ENCODE measurements at places on chromosomes 6 and 20.

DNA sequence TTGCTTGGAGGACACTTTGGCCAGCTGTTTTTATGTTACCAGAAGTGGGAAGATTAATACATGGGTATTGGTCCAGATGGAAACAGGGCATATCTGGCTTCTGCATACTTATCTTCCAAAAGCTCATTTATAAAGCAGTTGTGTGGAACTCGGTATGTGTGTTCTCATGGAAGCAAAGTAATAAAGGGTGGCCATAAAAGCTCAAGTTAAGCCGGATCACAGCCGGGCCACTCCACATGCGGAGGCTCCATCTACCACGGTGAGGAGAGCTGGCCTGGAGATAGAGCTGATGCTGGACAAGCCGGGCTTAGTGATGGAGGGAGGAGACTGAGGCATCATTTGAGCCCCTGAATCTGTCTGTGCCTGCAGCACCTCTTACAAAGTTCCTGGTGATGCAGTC is 38.6 kb upstream of the KIF16B start:
- DNase-seq: no peak

DNA sequence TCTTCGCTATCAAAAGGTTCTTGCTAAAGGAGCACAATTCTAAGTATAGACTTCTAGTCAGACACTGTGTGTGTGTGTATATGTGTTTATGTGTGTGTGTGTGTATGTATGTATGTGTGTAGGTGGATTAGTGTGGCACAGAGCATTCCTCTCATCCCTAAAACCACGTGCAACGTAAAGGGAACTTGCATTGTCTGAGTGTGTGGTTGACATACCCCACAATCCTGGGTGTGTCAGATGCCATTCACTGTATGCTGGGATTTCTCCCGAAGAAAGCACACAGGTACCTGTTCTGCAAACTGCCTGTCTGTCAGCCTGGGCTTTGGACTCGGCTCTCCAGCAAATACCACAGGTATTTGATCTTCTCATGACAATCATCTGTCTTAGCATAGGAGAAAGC is 42.3 kb upstream of the TBC1D7 start:
- no peak for DNase-seq

DNA sequence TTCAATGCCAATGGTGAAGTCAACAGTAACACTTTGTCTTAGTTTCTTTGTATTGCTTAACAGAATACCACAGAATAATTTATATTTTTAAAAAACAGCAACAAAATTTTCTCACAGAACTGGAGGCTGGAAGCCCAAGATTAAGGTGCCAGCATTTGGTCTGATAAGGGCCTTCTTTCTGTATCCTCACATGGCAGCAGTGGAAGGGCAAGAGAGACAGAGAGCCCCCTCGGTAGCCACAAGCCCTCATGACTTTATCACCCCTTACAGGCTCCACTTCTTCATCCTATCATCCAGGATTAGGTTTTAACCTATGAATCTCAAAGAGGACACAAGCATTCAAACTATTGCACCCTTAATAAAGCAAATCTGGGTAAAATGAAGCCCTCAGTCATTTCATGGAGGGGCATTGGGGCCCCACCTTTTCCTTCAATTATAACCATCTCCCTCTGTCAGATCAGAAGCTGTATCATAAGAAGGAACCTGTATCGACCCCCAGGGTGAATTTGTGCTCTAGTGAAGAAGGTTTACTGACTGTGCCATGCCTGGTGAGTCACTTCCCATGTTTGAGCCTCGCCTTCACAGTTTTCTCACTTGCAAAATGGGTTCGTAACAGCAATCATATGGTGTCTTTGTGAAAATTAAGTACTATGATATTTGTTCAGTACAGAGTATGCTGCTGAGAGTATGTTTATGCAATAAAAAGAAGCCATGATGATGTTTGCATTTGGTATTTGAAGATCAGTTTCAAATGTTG is 178.2 kb downstream of the LRFN2 start:
- DNase-seq: no peak

GRCh38 chr20:34122274-34122980 is 10.4 kb upstream of the EIF2S2 start:
- no peak for DNase-seq

DNA sequence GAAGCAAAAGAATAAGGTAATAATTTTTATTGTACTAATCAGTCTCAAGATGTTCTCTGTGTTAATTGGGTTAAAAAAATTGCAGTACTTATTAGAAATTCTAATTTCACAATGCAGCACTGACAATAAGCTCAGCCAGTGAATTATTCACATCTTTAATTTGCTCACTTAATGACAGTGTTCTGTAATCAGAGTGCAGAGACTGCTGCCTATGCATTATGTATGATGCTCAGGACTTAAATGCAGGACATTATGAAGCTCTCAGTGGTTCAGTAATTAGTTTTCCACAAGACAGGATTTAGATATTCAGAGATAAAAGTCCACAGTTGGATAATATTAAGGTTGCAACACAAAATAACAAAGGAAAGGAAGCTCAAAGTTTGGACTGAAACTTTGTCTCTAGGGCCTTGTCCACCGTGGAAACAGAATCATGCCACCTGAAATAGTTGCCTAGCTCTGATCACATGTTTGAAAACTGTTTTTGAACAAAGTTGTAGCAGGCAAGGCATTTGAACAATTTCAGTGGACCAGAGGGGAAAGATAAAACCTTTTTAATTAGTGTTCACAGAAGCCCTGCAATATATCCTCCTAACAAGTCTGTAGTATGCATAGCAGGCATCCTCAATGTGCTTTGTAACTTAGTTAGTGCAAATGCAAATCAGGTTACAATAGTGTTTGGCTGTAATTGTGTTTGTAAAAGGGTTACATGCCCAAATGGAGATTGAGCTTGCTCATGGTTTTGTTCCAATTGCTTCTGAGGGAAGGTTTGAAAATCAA is 23.7 kb upstream of the MMS22L start:
- DNase-seq: no peak

GRCh38 chr6:96420294-96420693 is 101.3 kb upstream of the UFL1 start:
- DNase-seq: no peak

DNA sequence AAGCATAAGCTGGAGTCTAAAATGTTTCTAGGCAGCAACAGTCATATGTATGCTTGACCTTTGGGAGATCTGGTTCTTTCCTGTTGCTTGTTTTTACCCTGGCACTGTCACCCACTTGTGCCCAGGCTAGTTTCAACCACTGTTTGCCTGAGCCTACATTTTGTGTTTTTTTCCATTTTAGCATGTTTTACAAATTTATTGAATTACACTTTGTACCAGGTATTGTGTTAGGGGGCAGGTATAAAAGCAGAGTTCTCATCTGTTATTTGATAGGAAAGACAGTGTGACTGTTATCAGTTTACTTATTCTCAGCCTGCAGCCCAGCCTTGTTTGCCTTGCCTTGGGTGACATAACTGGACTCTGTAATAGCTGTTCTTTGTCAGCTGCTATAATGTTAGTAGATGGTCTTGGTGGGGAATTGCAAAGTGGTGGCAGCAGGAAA is 147.0 kb downstream of the CDKAL1 start:
- DNase-seq: no peak

- DNase-seq: no peak
These were observed 705.9 kb downstream of the PTPRT start for GRCh38 chr20:42483730-42484303.

GRCh38 chr20:38181207-38181801 is 16.2 kb upstream of the TGM2 start:
- DNase-seq: no peak

- no peak for DNase-seq
These were observed 84.0 kb downstream of the TASP1 start for GRCh38 chr20:13554706-13555105.

DNA sequence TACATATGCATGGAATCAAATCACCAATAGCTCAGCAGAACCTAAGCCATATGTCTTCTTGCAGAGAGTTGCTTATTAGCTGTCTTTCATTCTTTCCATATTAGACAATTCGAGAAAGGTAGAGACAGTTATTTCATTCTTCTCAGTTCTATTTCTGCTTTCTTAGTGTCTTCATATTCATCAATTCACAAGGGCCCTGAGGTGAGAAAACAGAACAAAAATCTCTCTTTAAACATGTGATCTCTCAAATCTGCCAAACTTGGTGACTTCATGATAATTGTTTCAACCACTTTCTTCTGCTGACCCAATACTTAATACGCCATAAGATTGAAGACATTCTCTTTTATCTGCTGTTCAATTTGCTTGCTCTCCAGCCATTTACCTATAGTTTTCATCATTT is 229.7 kb upstream of the MARCKS start:
- no peak for DNase-seq

DNA sequence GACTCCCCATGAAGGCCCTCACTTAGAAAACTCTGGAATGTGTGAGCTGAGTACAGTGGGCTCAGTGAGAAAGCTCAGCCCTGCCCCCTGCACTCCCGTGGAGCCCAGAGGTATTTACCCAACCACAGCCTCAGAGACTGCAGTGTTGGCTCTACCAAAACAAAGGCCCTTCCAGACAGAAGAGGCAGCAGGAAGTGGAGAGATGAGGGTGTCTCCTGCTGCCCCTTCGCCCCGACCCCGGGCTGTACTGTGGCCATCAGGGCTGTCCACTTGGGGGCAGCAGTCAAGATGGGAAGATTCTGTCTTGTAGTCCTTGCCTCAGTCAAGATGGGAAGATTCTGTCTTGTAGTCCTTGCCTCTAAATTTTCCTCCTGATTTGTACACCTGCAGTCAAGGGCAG is 341.3 kb downstream of the TAF4 start:
- DNase-seq: no peak

DNA sequence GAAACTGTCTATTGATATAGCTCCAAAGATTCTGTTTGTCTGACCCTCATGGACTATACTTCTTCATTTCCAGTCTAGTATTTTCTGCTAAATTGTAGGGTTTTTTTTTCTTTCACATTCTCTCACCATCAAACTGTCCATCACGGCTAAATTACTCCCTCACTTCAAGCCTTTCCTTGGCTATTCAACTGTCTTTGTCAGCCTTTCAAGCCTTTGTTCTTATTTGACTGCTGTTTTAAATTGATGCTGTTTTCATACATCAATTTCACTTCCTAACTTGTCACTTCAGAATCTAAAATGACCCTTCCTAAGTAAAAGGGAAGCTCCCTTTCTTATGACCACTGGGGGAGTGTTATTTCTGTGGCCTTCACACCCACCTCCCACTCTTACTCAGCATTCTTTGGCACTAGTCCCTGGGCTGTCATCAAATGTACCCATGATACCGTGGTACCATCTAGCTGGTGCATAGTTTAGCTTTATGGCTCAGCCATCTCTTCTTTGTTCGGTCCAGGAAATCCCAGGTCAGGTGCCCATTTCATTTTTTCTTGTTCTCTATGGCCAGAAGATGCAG is 8.6 kb downstream of the GJA1 start:
- DNase-seq: no peak

DNA sequence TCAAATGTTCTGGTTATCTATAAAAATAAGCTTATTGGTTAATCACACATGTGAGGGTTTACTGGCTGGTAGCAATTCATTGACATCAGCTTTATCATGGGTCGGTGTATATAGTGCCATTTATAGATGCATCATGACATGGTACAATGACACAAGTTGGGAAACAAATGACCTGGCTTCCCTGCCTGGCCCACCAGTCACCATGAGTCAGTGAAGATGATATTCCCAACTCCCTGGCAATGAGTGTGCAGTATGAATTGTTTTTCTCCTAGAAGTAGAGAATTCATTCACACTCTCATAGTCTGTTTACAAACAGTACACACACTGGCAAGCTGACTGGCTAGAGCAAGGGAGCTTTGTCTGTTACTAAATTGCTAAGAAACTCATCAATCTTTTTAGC is 37.2 kb upstream of the CALHM6 start:
- DNase-seq: no peak

GRCh38 chr6:27868311-27868710 is 43.9 kb downstream of the OR2B2 start:
- DNase-seq: no peak

DNA sequence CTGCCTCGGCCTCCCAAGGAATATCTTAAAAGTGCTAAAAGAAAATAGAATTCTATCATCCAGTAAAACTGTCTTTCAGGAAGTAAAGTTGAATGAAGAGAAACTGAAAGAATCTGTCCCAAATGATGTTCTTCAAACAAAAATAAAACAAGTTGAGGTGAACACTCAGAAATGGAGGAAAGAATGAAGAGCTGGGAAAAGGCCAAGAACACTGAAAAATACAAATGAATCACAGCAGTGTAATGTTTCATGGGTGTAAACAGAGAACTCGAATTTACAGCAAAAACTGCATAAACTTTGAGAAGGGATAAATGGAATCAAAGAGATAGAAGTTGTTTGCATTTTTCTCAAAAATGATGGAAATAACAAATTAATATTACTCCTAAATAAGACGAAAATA is 317.3 kb downstream of the TAF4 start:
- DNase-seq: no peak

DNA sequence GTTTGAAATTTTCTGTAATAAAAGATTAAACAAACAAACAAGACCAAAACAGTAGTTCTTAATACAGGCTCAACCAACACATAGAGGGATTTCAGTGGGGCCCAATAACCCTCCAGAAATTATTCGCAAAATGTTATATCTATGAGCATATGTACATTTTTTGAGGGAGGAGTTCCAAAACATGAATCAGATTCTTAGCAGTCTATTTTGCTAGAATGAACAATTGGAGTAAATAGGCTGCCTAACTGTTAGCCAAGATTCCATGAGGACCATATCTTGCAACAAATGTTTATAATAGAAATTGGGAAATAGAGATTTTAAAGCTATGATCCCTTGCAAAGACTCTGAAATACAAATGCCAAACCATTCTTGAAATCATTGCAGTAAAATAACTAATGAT is 186.3 kb downstream of the AKAP7 start:
- DNase-seq: no peak

GRCh38 chr20:13180986-13181889 is 39.8 kb upstream of the ISM1 start:
- DNase-seq: no peak

GRCh38 chr20:50055524-50056083 is 57.3 kb downstream of the UBE2V1 start:
- DNase-seq: no peak

GRCh38 chr20:2130062-2130591 is 28.5 kb downstream of the STK35 start:
- DNase-seq: no peak

GRCh38 chr6:156762547-156762946 is 14.6 kb upstream of the ARID1B start:
- no peak for DNase-seq

- DNase-seq: no peak
These were observed 52.0 kb upstream of the PLEKHG1 start for GRCh38 chr6:150547502-150548222.

GRCh38 chr6:10347561-10348327 is 67.1 kb downstream of the TFAP2A start:
- DNase-seq: no peak

GRCh38 chr6:6660339-6661045 is 72.0 kb downstream of the LY86 start:
- DNase-seq: no peak

DNA sequence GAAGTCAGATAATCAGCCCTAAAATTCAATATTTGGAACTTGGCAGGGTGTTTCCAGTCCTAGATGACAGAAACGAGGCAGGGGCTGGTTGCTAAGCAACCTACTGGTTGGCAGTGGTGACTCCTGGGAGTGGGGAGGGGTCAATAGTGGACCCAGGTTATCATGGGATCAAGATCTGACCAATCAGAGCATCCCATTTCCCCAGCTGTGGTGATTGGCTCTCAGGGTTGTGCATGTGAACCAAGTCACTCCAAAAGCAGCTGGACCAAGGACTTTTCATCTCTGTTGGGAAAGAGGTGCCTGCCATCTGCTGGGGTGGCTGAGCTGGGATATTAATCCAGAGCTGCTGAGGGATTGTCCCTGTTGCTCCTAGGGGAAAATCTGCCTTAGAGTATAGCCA is 253.4 kb downstream of the PREX1 start:
- DNase-seq: no peak

All from activated CD4-positive, alpha-beta T cell treated with anti-CD3 and anti-CD28 coated beads, Interleukin-2, amount 50 U/mL, for 1 hour (primary cell).